Endodermal cell (in vitro differentiated cells): ENCODE measurements at places on chromosomes 12 and 14. TPM values are rescaled to one million over a fixed set of nuclear protein-coding genes. Genes with fewer than 3 reads are reported as not detected.

PPP2R5C gene
- total RNA-seq = 117 to 137 TPM (median 120 TPM) in 3 replicates

CLEC9A gene
- not detected in 2 replicates for total RNA-seq

PROX2 gene
- total RNA-seq = not detected in 2 replicates

AGAP2 gene
- 0.08 to 0.09 TPM in 2 of 3 replicates, not detected in the other for total RNA-seq

KLRG1 gene
- total RNA-seq = 2.8 and 3.1 TPM in 2 replicates

SPTB gene
- 0.77 TPM in 2 replicates for total RNA-seq

TUNAR gene
- total RNA-seq = 30.0 to 37.3 TPM (median 30.0 TPM) in 3 replicates

KRT83 gene
- total RNA-seq = not detected in 3 replicates

CFAP251 gene
- total RNA-seq = 3.3 and 3.4 TPM in 2 replicates

VRTN gene
- 96.3 and 108 TPM in 2 replicates for total RNA-seq

RAD51AP1 gene
- total RNA-seq = 76.0 and 77.8 TPM in 2 replicates

TAS2R43 gene
- 1.4 and 2.5 TPM in 2 replicates for total RNA-seq

SCNN1A gene
- 77.6 and 87.7 TPM in 2 replicates for total RNA-seq

GRCh38 chr12:101004898-101005297 is 205.1 kb downstream of the SLC5A8 start:
- H3K36me3 ChIP-seq = no peaks in the 10 kb centered on the region
- no peak for DNase-seq
- no peak overlapping the region for H3K27ac ChIP-seq

DNA sequence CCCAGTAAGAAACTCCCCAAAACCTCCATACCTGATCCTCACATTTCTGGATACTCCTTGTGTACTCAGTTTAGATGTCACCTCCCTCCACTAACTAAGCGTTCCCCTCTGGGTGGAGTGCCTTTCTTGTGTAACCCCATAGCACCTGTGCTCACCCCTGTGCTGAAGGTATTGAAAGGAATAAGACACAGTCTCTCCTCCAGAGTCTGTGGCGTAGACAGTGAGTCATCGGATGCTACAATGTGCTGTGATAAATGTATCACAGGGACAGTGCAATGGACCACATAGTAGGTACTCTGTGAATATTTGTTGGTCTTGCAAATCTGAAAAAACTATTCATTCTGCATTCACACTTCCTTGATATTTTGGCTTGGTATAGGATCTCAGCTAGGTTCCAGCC is 30.8 kb downstream of the TSPAN9 start:
- no peak overlapping the region for H3K4me3 ChIP-seq
- no peak for DNase-seq
- no peaks in the 10 kb centered on the region for H3K36me3 ChIP-seq
- no peaks in the 10 kb centered on the region for H3K27me3 ChIP-seq
- no peak overlapping the region for H3K27ac ChIP-seq

- no peaks in the 10 kb centered on the region for H3K36me3 ChIP-seq
- peak; percentile 62 for DNase-seq
- H3K4me1 ChIP-seq = peaks cover 29% of the 10 kb centered on the region
- H3K27me3 ChIP-seq = no peaks in the 10 kb centered on the region
Measured at GRCh38 chr14:64758691-64759554, 54.7 kb downstream of the PLEKHG3 start.

GRCh38 chr12:109910969-109911348 is 10.9 kb downstream of the TCHP start:
- H3K4me3 ChIP-seq = no peak overlapping the region
- no peak overlapping the region for H3K27ac ChIP-seq
- peak; percentile 99 for DNase-seq
- H3K4me1 ChIP-seq = no peaks in the 10 kb centered on the region
- H3K27me3 ChIP-seq = no peaks in the 10 kb centered on the region

- H3K27ac ChIP-seq = no peak overlapping the region
- H3K4me3 ChIP-seq = peak overlapping the region; percentile 66
- peak; percentile 90 for DNase-seq
- H3K27me3 ChIP-seq = peaks cover 32% of the 10 kb centered on the region
- H3K4me1 ChIP-seq = no peaks in the 10 kb centered on the region
Measured at GRCh38 chr12:132190012-132190755, 45.9 kb downstream of the NOC4L start.

DNA sequence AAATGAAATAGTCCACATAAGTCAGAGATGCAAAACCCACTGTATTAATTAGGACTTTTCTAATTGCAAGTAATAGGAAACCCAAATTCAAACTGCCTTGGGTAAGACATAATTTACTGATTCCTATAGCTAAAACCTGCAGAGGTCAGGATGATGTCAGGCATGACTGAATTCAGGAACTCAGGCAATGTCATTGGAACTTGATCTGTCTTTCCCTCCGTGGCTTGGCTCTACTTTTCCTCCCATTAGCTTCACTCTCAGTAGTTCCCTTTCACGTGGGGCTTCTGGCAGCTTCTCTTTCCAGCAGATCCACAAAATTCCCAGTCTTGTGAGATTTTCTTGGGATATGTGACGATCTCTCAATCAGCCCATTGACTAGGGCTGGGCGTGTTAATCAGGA is 2.4 kb upstream of the JDP2 start:
- no peaks in the 10 kb centered on the region for H3K4me1 ChIP-seq
- no peak overlapping the region for H3K27ac ChIP-seq
- no peak for DNase-seq
- no peaks in the 10 kb centered on the region for H3K36me3 ChIP-seq

DNA sequence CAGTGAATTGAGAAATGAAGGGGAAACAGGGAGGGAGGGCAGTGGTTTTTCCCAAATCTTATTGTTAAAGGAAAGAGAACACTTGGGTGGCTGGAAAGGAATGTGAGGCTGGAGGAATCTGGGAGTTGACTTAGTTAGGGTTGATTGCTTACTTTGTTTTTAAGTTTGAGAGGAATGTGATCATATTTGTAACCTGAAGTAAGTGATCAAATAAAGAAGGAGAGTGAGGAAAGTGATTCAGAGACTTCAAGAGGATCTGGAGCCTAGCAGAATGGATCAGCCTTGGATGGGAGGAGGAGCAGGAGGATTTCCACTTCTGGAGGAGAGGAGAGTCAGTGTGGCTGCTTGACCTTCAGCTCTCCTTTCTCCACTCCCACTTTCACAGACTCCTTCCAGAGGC is 6.0 kb upstream of the LRP6 start:
- no peak for DNase-seq
- no peak overlapping the region for H3K27ac ChIP-seq
- H3K36me3 ChIP-seq = no peaks in the 10 kb centered on the region
- H3K27me3 ChIP-seq = no peaks in the 10 kb centered on the region

DNA sequence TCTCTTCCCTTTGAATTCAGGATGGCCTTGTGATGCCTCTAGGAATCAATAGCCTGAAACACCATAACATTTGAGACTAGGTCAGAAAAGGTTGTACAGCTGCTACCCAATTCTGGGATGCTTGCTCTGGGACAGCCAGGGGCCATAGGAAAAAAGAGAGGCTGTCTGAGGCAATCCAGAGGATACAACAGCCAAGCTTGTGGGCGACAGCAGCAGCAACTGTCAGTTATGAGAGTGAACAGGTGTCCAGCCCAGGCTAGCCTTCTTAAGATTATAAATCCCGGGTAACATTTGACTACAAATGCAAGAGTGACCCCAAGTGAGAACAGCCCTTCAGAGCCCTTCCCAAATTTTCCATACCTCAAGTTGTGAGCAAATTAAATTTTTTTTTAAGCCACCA is 11.1 kb downstream of the DCN start:
- no peak for DNase-seq
- H3K27ac ChIP-seq = no peak overlapping the region
- no peaks in the 10 kb centered on the region for H3K27me3 ChIP-seq
- no peak overlapping the region for H3K4me3 ChIP-seq
- H3K36me3 ChIP-seq = no peaks in the 10 kb centered on the region

GRCh38 chr12:118345355-118345754 is 27.4 kb downstream of the TAOK3 start:
- H3K27ac ChIP-seq = no peak overlapping the region
- H3K4me1 ChIP-seq = peaks cover 13% of the 10 kb centered on the region
- no peaks in the 10 kb centered on the region for H3K27me3 ChIP-seq

GRCh38 chr12:104676636-104677035 is 219.9 kb downstream of the CHST11 start:
- H3K27ac ChIP-seq = no peak overlapping the region
- H3K27me3 ChIP-seq = no peaks in the 10 kb centered on the region
- H3K4me3 ChIP-seq = no peak overlapping the region
- no peaks in the 10 kb centered on the region for H3K36me3 ChIP-seq

DNA sequence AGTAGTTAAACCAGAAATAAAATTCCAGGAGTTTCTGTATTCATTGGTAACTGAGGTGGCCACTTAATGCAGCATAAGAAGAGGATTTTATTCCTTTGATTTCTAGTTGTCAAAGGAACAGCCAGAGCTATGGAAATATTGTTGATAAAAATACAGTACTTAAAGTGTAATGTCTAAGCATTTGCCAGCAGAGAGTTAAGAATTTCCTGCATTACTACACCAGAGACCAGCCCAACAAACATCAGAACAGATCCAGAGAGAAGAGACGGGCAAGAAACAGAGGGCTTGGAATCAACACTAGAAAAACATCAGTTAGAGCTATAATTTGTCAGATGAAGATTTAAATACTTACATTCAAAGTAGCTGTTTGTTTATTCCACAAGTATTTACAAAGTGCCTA is 77.9 kb downstream of the ST8SIA1 start:
- no peak for DNase-seq
- peak overlapping the region; percentile 96 for H3K27ac ChIP-seq
- no peaks in the 10 kb centered on the region for H3K36me3 ChIP-seq
- peaks cover 4% of the 10 kb centered on the region for H3K4me1 ChIP-seq

- H3K27me3 ChIP-seq = no peaks in the 10 kb centered on the region
- H3K4me3 ChIP-seq = no peak overlapping the region
- H3K4me1 ChIP-seq = no peaks in the 10 kb centered on the region
- no peak overlapping the region for H3K27ac ChIP-seq
- peak; percentile 50 for DNase-seq
- no peaks in the 10 kb centered on the region for H3K36me3 ChIP-seq
Measured at GRCh38 chr14:91685600-91685999, 46.3 kb downstream of the CATSPERB start.

GRCh38 chr12:109879351-109880042 is 844 bp downstream of the GLTP start:
- H3K36me3 ChIP-seq = no peaks in the 10 kb centered on the region
- DNase-seq = no peak
- H3K27ac ChIP-seq = no peak overlapping the region
- H3K27me3 ChIP-seq = no peaks in the 10 kb centered on the region
- H3K4me1 ChIP-seq = peaks cover 4% of the 10 kb centered on the region

GRCh38 chr12:25970916-25971653 is 12.6 kb downstream of the RASSF8 start:
- peaks cover 24% of the 10 kb centered on the region for H3K36me3 ChIP-seq
- H3K4me3 ChIP-seq = no peak overlapping the region
- H3K4me1 ChIP-seq = peaks cover 23% of the 10 kb centered on the region
- DNase-seq = no peak

DNA sequence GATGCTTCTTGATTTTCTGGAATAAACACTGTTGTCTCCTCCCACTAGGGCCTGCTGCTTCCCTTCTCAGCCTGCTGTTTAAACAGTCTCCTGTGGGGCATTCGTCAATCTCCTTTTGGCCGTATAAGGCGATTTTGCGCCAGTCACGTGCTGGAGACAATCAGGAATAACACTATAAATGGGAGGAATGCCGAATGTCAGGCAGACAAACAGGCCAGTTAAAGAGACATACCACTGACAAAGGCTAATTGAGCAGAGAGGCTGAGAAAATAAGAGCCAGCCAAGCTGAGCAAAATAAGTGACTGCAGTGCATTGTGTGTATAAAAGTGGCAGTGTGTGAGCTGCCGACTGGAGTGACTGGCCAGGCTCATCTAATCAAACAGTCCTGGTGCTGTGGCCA is 23.3 kb downstream of the DMAC2L start:
- peaks cover 6% of the 10 kb centered on the region for H3K4me1 ChIP-seq
- H3K36me3 ChIP-seq = peaks cover 2% of the 10 kb centered on the region
- DNase-seq = peak; percentile 78
- H3K4me3 ChIP-seq = peak overlapping the region; percentile 17
- no peaks in the 10 kb centered on the region for H3K27me3 ChIP-seq
- H3K27ac ChIP-seq = peak overlapping the region; percentile 91

DNA sequence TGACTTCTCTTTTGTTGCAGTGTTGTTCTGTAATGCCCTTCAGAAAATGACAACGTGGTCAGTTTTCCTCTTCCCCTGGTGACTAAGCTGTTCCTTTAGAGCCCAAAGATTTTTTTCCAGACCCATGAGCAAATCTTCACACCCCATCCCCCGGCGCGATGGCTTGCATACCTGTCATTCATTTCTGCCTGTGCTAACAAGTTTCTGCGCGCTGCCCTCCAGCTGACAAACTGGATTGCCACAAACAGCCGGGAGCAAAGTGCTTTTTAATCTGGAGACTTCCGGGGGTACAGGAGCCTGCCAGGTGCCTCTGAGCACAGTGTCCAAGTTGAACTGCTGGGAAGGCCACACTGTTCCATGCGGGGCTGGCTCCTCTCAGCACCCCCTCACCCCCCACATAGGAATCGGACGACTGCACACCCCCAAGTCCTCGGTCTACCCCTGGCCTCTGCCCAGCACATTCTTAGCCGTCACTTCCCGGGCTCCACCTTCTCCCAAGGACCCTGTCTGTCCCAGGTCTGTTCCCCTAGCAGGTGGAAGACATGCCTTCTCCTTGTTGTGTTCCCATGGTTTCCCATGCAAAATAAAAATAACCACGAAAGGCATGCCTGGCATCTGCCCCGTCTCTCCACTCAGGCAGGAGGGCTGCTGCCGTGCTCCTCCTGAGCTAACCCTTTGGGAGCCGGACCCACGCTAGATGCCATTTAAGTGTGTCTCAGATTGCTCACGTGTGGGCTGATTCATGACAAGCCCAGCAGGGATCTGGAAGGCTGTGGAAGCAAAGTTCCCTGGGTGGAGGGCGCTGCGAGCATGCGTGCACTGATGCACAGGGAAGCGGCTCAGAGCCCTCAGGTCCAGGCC is 14.1 kb downstream of the RILPL1 start:
- H3K4me1 ChIP-seq = no peaks in the 10 kb centered on the region
- H3K36me3 ChIP-seq = peaks cover 68% of the 10 kb centered on the region
- peak overlapping the region; percentile 30 for H3K27ac ChIP-seq
- DNase-seq = no peak
- H3K27me3 ChIP-seq = no peaks in the 10 kb centered on the region

GRCh38 chr12:100624571-100624970 is 51.1 kb downstream of the GAS2L3 start:
- no peaks in the 10 kb centered on the region for H3K4me1 ChIP-seq
- no peaks in the 10 kb centered on the region for H3K36me3 ChIP-seq
- no peak overlapping the region for H3K4me3 ChIP-seq
- no peak overlapping the region for H3K27ac ChIP-seq
- H3K27me3 ChIP-seq = no peaks in the 10 kb centered on the region

DNA sequence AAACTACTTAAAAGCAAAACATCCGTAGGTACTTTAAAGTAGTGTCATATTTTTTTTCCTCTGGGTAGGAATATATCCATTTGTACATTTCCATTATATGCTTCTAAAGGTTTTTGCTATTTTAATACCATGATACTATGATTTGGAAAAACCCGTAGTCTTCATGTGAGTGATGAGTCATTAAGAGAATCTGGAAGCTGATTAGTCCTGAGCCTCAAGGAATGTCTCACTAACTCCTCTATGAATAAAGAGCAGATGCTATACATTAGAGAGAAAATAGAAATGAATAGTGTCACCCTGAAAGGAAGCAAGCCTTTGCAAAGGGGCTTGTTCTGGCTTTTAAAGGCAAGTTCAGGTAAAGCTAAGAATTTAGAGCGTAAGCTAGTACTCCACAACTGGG is 432.1 kb downstream of the CCDC91 start:
- no peaks in the 10 kb centered on the region for H3K4me1 ChIP-seq
- DNase-seq = no peak
- no peaks in the 10 kb centered on the region for H3K27me3 ChIP-seq
- no peaks in the 10 kb centered on the region for H3K36me3 ChIP-seq
- no peak overlapping the region for H3K27ac ChIP-seq
